ENCODE measurements at places on chromosomes 1 and 21. TPM values are rescaled to one million over a fixed set of nuclear protein-coding genes. Genes with fewer than 3 reads are reported as not detected.
A peak's percentile ranks its signal among the peaks of the same experiment; 100 is the strongest.

The OR2AK2 gene
- not detected for total RNA-seq

The ARHGAP30 gene
- total RNA-seq = 7.9 TPM

- peak; percentile 82 for DNase-seq
These were observed 148.5 kb downstream of the GDAP2 start for GRCh38 chr1:117780687-117781475.

DNA sequence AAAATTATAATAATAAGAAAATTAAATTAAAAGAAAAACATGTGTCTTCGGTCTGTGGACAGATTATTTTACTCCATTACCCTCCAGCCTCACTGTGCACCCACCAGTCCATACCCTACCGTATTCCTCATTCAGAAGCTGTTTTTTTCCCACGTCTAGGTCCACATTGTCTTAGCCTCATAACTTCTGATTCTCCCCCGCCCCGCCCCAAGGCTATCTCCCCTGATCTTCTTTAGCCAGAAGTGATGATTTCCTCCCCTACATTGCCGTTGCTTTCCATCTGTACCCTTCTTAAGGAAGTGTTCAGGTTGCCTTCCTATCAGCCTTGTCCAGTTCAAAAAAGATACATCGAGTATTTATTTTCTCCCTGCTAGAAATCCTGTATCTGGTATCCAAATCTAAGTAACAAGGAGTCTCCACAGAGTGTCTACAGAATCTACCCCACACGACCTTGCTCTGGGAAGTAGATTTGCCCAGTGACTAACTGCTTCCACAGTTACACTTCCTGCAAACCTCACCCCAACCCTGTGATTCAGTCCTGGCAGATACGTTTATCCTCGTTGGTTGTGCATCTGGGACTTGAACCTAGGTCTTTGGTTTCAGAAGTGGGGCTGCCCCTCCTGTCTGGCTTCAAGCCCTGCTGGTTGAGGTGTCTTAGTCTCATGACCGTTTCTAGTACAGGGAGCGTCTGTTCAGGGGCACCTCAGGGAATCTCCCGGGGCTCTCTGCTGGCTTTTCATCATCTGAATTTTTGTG, 470.2 kb downstream of the CAMTA1 start:
- DNase-seq = no peak

DNA sequence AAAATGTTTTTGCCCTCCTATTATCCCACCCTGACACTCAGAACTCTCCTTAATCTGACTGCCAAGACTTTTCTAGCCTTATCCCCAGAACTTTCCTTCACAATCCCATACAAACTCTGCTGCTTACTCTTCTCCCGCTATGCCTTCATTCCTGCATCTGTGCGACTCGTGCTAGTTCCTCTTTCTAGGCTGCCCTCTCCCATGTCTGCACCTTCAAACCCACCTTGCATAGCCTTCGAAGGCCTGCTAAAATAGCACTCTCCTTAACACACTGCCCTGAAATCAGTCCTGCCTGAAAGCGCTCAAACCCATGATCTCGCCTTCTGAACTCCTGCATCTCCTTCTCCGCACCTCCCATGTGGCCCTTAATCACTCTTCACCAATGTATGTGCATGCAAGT, 2.5 kb upstream of the NCF2 start:
- DNase-seq = no peak

GRCh38 chr1:203322500-203323179, 17.3 kb downstream of the BTG2 start:
- no peak for DNase-seq

GRCh38 chr1:229651546-229651945, 25.5 kb downstream of the URB2 start:
- DNase-seq = no peak

- DNase-seq = no peak
These were observed 1.6 kb upstream of the MAP7D1 start for GRCh38 chr1:36154335-36154734.

All from skin of body (tissue), 3 donors.